ENCODE measurements at places on chromosomes 7 and 10.

DNA sequence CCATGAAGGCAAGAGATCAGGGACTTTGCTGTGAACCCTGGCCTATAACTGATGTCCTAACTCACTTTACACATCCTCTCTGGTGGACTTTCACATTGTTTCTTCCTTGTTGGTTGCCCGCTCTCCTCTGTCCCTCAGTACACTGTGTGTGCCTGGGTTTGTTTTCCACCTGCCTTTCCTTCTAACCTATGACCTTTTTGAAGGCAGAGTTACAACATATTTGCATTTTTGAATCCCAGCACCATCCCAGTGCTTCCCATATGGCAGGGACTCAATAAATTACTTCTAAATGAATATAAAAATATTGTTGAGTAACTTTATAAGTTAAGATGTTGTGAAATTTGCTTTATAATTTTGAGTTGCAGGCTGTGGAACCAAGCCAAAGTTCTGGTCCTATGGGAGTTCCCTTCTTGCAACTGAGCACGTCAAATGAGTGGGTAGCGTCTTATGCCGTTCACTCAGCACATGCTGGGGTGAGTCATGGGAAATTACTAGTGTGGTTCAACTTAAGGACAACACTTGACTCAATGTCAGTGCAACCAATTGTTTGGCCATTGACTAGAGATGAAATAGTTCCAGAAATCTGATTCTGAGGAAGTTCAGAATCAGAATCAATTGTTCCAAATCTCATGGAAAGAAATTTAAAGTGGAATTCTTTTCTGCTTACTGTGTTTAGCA lies 250.9 kb downstream of the TWIST1 start:
- DNase-seq: peak; percentile 99

- no peak for DNase-seq
Observed at GRCh38 chr7:151905766-151906165, 28.9 kb upstream of the PRKAG2 start.

DNA sequence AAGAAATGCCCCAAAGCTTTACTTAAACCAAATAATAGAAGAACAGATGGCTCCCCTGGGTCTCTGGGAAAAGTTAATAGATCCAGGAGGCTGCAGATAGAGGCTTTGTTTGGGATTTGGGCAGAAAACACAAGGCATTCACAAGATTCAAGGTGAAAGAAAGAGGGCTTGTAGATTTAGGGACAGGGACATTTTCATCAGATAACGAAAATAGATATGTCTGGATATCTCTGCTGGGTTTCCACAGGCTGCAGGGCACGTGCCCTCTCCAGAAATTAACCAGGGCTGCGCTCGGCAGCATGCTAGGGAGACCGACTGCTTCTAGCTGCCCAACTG lies 14.9 kb downstream of the CARD11 start:
- DNase-seq: no peak

GRCh38 chr10:43013065-43013464 lies 63.8 kb upstream of the RET start:
- no peak for DNase-seq

DNA sequence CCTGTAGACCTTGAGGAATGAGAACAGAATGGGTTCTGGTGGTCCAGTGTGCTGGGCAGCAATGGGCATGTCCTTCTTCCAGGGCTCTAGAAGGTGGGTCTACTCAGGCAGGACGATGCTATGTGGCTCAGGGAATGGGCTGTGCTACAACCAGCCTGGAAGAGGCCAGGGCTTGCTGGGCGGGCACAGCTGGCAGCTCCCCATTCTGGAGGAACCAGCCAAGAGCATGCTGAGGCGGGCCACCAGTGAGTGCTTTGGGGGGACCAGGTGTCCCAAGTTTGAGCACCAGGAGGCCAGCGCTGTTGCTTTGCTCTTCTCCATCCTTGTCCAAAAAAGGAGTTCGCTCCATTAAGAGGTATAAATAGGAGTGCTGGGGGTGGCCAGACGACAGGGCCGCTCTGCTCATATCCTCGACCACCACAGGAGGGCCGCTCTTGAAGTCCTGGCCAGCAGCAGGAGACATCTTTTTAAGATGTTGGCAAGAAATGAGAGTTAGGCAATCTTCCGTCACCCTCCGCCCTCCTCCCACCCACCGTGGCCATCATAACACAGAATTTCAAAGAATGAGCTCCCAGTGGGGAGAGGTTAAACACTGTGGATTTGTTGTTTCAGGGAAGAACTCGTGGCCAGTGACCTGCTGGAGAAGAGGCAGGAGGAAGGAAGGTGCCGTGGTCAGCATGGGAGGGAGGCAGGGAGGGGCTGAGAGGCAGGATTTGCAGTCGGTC lies 141.3 kb downstream of the GRK5 start:
- DNase-seq: no peak

- DNase-seq: no peak
Observed at GRCh38 chr10:1462994-1463633, 274.2 kb downstream of the ADARB2 start.
